ENCODE measurements at places on chromosomes 1 and 21.
A peak's percentile ranks its signal among the peaks of the same experiment; 100 is the strongest.

- peak; percentile 86 for DNase-seq
Observed at GRCh38 chr1:78649628-78650027, at the start of gene IFI44. TSS of gene IFI44 (plus strand) at chr1:78649831. CDS start at chr1:78650196, 365 bp downstream.

DNA sequence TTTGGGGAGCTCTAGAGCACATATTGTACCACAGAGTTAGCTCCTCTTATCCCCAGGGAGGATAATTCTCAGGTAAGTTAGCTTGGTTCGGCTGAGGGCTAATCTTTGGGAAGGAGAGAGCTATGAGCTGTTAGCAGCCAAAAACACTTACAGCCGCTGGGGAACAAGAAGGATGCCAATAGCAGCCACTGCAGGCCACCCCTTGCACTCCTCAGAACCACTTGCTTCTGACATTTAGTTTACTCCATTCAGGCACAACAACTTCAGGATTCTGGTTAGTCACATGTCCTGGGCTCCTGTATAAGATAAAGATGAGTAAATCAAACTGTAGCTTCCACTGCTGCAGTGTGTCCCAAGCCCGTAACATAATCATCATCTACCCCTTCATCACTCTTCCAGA is 212.6 kb upstream of the ADGRL2 start:
- no peak for DNase-seq

- DNase-seq = no peak
Observed at GRCh38 chr1:176055398-176055797, 151.7 kb downstream of the COP1 start.

- no peak for DNase-seq
Observed at GRCh38 chr21:15014221-15014620, 50.6 kb downstream of the NRIP1 start.

GRCh38 chr21:25496825-25497482 is 110.3 kb downstream of the MRPL39 start:
- DNase-seq = no peak

DNA sequence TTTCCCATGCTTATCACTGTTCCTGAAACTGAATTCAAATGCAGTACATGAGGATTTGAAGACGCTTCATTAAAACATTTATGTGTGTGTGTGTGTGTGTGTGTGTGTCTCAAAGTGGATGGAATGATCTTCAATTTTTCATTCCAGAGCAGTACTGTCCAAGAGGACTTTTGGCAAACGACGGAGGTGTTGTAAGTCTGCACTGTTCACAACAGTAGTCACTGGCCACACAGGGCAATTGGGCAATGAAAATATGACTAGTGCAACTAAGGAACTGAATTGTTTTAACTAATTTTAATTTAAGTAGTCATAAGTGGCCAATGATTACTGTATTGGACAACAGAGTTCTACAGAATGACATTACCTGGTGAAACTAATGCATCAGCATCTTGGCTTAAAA is 5.0 kb downstream of the TAF5L start:
- no peak for DNase-seq

DNA sequence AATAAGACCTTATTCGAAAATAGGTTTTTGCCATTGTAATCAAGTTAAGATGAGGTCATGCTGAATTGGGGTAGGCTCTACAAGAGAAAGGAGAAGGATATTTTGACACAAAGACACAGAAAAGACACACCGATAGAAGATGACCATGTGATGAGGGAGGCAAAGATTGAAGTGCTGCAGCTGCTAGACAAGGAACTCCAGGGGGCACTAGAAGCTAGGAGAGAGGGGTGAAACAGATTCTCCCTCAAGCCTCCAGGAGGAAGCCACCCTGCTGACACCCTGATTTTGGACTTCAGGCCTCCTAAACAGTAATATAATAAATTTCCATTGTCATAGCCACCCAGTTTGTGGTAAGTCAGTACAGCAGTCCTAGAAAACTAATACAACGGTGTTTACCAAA is 506.8 kb upstream of the CAMK1G start:
- DNase-seq = no peak

GRCh38 chr1:171422511-171422910 is 62.8 kb upstream of the PRRC2C start:
- DNase-seq = no peak

- DNase-seq = no peak
Observed at GRCh38 chr1:8133657-8134430, 107.7 kb upstream of the ERRFI1 start.

- peak; percentile 75 for DNase-seq
Observed at GRCh38 chr1:24186993-24187790, at the start of gene IFNLR1. TSS of gene IFNLR1 (minus strand) at chr1:24187289. CDS start at chr1:24187248, 41 bp downstream.

GRCh38 chr1:165696625-165697100 is 1.7 kb downstream of the ALDH9A1 start:
- DNase-seq = no peak

DNA sequence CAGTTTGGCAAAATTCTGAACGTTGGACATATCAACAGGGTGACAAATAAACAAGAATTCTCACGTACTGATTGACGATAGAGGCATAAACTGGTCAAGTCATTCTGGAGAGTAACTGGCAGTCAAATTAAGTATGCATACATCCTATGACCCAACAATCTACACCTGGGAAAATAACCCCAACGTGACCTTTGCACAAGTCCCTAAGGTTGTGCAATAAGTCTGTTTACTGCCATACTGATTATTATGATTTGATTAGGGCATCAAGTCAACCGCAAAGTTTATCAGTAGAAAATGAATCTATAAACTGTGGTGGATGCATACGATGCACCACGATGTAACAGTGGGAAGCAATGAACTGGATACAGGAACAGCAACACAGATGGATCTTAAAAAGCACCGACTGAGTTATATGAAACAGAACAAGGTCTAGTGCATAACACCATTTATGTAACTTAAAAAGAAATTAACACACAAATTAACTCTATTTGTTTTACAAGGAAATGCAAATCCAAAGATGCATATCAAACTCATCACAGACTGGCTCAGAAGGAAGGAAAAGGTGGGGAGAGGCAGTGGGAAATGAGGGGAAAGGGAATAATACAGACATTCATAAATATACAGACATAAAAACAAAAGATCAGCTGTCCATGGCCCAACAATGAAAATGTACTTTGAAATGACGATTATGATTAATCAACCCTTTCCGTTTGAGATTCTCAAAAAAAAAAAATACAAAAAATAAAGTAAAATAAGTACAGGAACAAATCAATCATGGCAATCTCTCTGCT is 41.0 kb upstream of the SEC16B start:
- DNase-seq = no peak

DNA sequence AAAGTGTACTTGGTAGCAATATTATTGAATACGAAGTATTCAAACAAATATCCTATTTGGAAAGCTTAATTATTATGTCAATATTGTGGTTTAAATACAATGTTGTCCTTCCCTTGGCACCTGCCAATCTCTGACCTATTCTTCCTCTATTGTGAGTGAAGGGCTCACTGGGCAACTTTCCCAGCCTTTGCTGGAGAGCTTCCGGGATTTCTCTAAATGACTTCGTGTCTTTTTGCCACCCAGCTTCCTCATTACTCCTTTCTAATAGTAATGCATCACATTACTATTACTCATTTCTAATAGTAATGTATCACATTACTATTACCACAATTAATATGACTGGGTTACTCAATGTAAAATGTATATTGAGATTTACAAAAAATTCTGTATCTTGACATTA is 880.6 kb downstream of the BRINP3 start:
- no peak for DNase-seq

- no peak for DNase-seq
Observed at GRCh38 chr1:193069748-193070385, 10.5 kb downstream of the RO60 start.

GRCh38 chr1:21623410-21623961 is 45.7 kb downstream of the RAP1GAP start:
- no peak for DNase-seq

GRCh38 chr1:203185061-203185461 is 1.4 kb downstream of the CHI3L1 start:
- no peak for DNase-seq
